ENCODE measurements at places on chromosomes 6 and 20.

- no peak for DNase-seq
These were observed 39.1 kb downstream of the COL12A1 start for GRCh38 chr6:75166773-75167172.

DNA sequence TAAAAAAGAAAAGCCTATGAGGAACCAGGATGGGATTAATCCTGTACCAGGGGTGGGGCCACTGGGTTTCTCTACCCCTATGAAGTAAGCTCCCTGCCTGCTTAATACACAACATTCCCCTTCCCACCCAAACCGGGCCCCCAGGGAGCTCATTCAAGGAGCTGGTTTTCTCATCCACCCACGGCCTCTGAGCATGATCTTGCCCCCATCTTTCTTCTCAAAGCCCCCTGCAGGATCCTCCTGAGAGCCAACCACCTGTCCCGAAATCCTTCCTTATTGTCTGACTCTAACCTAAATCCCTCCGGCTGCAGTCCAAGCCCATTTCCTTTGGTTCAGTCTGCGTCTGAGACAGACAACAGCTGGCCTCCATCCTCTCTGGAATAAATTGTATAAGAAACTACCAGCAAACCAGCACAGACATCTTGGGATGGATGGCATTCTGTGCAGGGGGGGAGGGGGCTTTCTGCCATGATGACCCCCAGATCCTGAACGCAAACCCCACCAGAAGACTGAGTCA, 21.0 kb downstream of the KCNK5 start:
- DNase-seq: no peak

- DNase-seq: no peak
These were observed 273.2 kb downstream of the CDC5L start for GRCh38 chr6:44660561-44661220.

- DNase-seq: no peak
These were observed 24.3 kb upstream of the ZNF217 start for GRCh38 chr20:53617791-53618489.

DNA sequence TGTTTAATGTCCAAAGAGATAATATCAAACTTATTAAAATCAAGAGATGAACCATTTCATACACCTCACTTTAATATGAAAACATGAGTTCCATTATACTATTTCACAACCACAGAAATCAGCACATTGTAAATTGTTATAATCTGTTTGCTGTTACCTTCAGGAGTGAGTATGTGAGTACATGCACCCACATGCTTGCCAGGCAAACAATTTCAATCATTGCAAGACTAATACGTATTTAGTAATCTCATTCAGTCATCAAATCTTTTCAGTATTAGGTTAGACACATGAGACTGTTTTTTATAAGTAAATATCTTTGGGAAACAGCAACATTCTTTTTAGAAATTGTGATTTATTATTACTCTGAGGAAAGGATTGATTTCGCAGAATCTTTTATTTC, 9.3 kb upstream of the EPM2A start:
- no peak for DNase-seq

DNA sequence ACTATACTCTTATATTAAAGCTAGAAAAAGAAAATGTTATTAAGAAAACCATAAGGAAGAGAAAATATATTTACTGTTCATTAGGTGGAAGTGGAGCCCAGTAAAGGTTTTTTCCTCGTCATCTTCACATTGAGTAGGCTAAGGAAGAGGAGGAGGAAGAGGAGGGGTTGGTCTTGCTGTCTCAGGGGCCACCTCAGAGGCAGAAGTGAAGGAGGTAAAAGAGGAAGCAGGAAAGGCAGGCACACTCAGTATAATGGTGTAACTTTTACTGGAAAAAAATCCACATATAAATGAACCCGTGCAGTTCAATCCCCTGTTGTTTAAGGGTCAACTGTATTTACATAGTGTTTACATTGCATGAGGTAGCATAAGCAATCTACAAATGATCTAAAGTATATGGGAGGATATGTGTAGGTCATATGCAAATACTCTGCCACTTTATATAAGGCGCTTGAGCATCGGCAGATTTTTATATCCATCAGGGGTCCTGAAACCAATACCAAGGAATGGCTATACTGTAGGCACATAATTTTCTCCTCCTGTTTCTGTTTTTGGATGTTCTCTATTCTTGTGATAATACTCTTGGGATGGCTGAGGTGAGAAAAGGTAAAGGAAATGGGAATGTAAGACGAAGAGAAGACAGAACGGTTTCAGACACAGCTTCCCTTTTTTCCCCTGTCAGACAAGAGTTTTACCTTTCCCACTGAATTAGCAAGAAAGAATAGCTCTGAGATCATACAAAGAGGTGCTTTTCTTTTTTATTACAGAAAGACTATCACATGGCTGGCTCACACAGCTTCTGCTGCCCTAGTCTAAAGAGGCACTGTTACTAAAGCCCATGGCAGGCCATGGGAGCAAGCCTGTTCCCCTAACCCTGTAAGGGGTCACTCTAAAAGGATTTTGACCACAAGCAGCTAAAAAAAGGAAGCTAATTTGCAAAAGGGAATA, 59.9 kb downstream of the NUDT3 start:
- DNase-seq: no peak

DNA sequence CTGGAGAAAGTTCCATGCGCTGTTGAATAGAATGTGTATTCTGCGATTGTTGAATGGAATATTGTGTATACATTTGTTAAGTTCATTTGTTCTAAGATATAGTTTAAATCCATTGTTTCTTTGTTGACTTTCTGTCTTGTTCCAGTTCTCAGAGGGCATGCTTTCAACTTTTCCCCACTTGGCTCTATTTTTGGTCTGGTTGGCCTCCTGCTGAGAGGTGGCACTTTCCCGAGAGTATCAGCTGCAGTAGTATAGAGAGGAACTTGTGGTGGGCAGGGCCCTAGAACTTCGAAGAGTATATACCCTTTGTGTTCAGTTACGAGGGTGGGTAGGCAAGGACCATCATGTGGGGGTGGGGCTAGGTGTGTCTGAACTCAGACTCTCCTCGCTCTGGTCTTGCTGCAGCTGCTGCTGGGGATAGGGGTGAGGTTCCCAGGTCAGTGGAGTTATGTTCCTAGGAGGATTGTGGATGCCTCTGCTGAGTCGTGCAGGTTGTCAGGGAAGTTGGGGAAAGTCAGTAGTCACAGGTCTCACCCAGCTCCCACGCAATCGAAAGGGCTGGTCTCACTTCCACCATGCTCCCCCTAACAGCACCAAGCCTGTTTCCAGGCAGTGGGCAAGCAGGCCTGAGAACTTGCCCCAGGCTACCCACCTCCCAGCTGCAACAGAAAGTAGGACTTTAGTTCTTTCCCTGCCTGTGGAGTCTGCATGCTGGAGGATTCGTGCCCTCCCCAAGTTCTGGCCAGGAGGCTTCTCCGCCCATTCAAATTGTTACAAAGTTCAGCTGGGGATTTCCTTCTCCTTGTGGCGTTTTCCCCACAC, 118.9 kb upstream of the SSTR4 start:
- no peak for DNase-seq

DNA sequence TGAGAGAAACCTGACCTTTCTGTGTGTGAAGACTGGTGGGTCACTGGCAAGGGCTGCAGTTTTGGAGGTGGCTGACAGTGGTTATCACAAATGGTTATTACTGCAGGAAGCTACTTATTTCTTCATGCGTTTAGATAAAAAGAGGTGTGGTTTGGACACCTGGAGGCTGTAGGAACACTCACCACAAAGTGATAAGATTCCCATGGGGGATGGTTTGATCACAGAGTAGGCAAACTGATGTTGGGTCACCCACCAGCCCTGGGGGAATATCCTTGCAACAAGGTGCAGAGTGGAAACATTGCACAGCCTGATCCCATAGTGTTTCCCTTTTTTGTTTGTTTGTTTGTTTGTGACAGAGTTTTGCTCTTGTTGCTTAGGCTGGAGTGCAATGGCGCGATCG, 33.9 kb upstream of the RNGTT start:
- no peak for DNase-seq

GRCh38 chr6:157531169-157531985, 150.4 kb downstream of the ZDHHC14 start:
- no peak for DNase-seq

GRCh38 chr20:51533291-51534172, 9.0 kb downstream of the NFATC2 start:
- DNase-seq: no peak

DNA sequence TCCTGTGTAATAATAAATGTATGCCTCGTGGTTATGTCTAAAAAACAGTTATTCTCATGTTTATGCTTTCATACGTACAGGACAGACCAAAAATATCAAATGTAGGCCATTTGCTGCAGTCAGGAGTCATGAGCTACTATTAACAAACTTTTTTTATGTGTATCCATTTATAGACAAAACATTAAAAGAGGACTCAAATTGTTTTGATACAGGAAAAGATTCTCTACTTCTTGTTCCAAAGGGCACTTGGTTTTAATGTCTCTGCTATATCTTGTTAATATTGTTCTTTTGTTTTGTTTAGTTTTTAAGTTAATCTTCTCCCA, 155.2 kb downstream of the ZDHHC14 start:
- no peak for DNase-seq

DNA sequence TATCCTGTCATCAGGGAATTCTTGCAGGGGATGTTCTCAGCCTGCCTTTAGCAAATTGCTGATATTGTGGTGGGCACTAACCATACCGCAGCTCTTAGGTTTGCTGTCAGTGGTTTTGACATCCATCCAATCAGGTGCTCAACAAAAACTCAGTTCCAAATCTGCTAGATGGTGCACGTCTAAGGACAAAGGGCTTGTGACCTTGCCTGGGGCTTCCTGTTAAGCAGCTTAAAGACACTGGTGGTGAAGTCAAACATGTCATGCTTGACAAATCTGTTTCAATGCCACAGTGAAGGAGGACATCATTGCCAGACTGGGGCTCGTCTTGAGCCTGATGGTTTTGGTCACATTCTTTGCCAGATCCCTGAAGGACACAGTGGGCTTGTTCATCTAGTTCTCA, 179.8 kb upstream of the NOX3 start:
- no peak for DNase-seq

- DNase-seq: no peak
These were observed 139.2 kb upstream of the SASH1 start for GRCh38 chr6:148203281-148203925.

DNA sequence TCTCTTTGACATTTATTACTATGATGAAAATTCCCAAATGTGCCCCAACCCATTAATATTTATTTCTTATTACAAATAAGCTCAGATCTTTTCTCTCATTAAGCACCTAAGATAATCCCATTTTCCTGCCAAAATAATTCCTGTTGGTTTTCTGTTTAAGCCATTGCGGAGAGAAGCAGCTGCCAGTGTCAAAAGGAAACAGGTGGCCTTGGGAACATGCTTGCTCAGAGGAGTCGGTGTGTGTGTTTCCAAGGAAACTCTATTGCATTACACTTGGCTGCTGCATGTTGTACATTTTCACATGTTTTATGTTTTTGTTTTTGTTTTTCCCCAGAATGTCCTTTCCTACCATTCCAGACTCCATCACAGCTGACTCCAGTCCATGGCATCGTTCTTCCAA, 56.4 kb downstream of the CD24 start:
- DNase-seq: no peak

GRCh38 chr6:43608807-43609206, 20.3 kb downstream of the GTPBP2 start:
- no peak for DNase-seq

GRCh38 chr6:33301877-33302276, 3.1 kb upstream of the RGL2 start:
- DNase-seq: no peak

GRCh38 chr6:1796706-1797529, 187.2 kb downstream of the FOXC1 start:
- no peak for DNase-seq

DNA sequence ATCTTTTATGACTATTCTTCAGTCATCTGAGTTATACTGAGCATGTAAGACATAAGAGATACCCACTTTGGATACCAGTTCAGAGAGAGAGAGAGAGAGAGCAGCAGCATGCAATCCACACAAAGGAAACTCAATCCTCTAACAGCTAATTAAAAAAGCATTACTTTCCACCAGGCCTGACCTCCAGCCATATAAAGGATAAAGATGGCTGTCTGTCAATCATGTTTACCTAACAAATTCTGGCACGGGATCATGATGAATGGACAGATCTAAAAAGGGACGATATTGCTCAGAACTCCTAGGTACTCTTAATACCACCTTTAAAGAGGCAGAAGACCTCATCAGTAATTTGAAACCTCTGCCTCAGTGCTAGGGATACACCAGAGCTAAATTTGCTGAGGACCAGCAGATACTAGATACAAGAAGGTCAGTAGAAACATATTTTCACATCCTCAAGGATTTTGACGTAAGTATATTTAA, 159.2 kb downstream of the RPS12 start:
- DNase-seq: no peak
